Upper lobe of left lung (tissue), 6 donors: ENCODE measurements at places on chromosomes 12 and 14. TPM values are rescaled to one million over a fixed set of nuclear protein-coding genes. Genes with fewer than 3 reads are reported as not detected.

Gene TAS2R43
- 0.52 TPM for total RNA-seq

Gene THAP2
- 3.6 TPM for total RNA-seq

Gene CYP46A1
- 0.59 TPM for total RNA-seq

Gene TOMM20L
- not detected for total RNA-seq

Gene GYS2
- total RNA-seq, result not detected

Gene SOAT2
- not detected for total RNA-seq

Gene NXPH4
- total RNA-seq, result 0.22 TPM

Gene TDRD9
- total RNA-seq, result 3.1 TPM

Gene FLVCR2
- total RNA-seq, result 24.9 TPM

Gene FAM234B
- 9.0 TPM for total RNA-seq

Gene PTPRB
- 74.8 TPM for total RNA-seq

Gene GDF3
- total RNA-seq, result not detected

Gene GSC
- not detected for total RNA-seq

Gene AVPR1A
- not detected for total RNA-seq

Gene IAPP
- not detected for total RNA-seq

Gene DLK1
- not detected for total RNA-seq

Gene CARMIL3
- total RNA-seq, result 0.77 TPM

Gene REP15
- total RNA-seq, result 3.1 TPM

Gene GDF11
- total RNA-seq, result 2.3 TPM

Gene SYCP3
- not detected for total RNA-seq

Gene CSRP2
- total RNA-seq, result 23.5 TPM

Gene BEGAIN
- 2.0 TPM for total RNA-seq

Gene SYT1
- not detected for total RNA-seq

Gene ABCD2
- 0.46 TPM for total RNA-seq

Gene KRT2
- total RNA-seq, result not detected

Gene RAP1B
- total RNA-seq, result 138 TPM

Gene GNB3
- 0.86 TPM for total RNA-seq

Gene TEP1
- 23.3 TPM for total RNA-seq

Gene DACT1
- total RNA-seq, result 3.0 TPM

Gene CFAP73
- 0.97 TPM for total RNA-seq

Gene ACOT6
- total RNA-seq, result not detected

Gene KRT6A
- not detected for total RNA-seq

Gene SERPINA3
- 59.3 TPM for total RNA-seq

Gene POTEG
- total RNA-seq, result not detected

Gene C12orf54
- total RNA-seq, result not detected

Gene REM2
- total RNA-seq, result 1.0 TPM

Gene STYK1
- total RNA-seq, result 1.1 TPM
